ENCODE measurements at places on chromosomes 7 and 10. TPM values are rescaled to one million over a fixed set of nuclear protein-coding genes. Genes with fewer than 3 reads are reported as not detected.
A peak's percentile ranks its signal among the peaks of the same experiment; 100 is the strongest.

- DNase-seq, result no peak
These were observed 8.1 kb downstream of the APBB1IP start for GRCh38 chr10:26446258-26446657.

DNA sequence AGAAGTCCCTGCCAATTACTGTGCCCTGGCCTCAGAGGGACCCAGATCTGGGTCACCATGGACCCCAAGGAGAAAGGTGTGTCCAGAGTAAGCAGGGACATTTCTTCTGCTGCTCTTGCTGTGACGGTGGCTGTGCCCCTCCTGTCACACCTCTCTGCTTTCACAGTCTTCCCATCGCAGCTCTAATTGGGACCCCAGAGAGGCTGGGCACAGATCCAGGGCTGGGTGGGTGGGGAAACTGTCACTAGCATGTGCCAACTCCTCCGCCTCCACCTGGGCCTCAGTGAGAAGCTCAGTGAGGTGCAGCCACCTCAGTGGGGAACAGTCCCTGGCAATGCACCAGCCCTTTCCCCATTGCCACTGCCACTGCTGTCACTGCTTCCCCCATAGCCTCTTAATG lies 37.3 kb upstream of the ADCYAP1R1 start:
- DNase-seq, result no peak

GRCh38 chr7:18521945-18522566 lies 26.5 kb downstream of the HDAC9 start:
- no peak for DNase-seq

CALHM1 gene
- total RNA-seq, result not detected

DNA sequence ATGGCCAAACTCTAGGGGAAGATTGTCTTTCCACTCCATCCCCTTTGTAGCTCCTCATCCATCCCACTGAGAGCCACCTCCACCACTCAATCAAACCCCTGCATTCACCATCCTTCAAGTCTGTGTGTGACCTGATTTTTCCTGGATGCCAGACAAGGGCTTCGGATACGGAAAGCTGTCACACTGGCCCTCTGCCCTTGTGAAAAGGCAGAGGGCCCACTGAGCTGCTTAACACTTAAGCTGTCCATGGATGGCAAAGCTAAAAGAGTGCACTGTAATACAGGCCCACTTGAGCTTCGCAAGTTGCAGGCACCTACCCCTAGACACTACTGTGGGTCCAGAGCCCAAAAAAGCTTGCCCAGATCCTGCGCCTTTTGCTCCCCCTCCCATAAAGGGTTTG lies 237.2 kb downstream of the MAGI2 start:
- no peak for DNase-seq

- DNase-seq, result no peak
These were observed 112.7 kb downstream of the MPP7 start for GRCh38 chr10:28190196-28190595.

ZNF862 gene
- 12.8 TPM for total RNA-seq

DNA sequence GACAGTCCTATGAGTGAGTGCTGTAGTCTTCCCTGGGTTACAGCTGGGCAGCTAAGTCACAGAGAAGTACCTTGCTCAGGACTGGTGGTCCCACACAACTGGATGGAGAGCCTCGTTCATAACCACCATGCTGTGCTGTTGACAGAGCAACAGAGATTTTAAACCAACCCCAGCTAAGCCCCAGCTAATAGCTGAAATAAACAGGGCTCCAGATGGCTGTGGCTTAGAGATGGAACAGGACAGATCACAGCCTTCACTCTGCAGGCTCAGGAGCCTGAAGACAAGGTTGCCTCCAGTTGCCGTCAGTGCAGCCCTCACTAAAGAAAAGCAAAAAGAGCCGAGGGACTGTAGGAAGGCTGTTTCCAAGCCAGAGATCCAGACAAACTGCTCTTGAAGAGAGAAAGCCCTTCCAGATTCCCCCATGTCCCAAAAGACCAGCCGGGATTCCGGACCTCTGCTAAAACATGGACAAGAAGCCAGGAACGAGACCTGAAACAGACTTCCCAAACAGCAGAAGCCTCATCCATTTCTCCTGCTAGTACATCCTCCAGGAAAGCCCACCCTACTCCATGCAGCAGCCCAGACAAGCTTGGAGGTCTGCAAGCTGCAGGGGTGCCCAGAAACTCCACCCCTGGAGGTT lies 4.2 kb downstream of the HTRA1 start:
- DNase-seq, result peak; percentile 47

DNA sequence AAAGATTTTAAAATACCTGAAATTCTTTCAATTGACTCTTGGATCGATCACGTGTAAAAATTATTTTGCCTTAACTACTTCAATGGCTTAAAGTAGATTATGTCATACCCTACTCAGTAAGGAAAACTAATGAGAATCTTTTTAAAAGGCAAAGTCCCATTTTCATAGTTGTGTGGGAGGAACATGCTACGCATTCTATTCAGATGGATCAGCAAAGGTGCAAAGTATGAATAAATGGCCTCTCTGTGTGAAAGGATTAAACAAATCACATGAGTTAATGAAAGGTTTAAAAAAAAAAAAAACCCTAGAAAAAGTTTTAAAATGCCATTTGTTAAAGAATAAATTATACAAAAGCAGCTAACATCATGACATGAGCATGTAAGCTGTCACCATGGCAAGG lies 77.1 kb downstream of the ENO4 start:
- DNase-seq, result no peak

- no peak for DNase-seq
These were observed 223.2 kb downstream of the PTPRN2 start for GRCh38 chr7:158364451-158364850.
